ENCODE measurements at places on chromosomes 7 and 10.
A peak's percentile ranks its signal among the peaks of the same experiment; 100 is the strongest.

GRCh38 chr10:129631006-129631405, 164.0 kb downstream of the MGMT start:
- no peak for DNase-seq

GRCh38 chr10:3248526-3249306, 76.1 kb upstream of the PITRM1 start:
- DNase-seq: no peak

DNA sequence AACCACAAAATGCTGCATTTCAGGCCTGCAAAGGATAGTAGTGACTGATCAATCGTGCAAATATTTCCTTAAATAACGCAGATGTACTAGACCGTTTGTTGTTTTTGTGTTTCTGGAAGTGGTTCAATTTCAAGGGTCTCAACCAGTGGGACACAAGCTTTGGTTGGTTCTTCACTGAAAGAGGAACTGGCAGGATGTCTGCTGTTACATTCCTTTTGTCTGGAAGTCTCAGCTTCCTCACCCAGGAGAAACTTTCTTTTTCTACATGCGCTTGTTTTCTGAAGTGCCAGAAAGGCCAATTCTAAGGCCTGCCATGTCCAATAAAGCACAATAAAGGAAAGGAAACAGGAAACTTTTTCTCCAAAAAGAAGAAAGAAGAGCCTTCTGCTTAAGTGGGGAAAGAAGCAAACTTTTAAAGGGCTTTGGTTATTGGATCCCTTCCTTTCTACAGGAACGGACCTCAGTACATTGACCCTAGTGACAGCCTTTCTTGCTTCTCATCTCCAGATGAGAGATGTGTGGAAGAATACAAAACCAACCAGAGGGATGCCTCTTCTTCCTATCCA, 4.1 kb downstream of the DKK1 start:
- DNase-seq: no peak

- DNase-seq: no peak
Measured at GRCh38 chr7:69677054-69677852, 79.0 kb downstream of the AUTS2 start.

DNA sequence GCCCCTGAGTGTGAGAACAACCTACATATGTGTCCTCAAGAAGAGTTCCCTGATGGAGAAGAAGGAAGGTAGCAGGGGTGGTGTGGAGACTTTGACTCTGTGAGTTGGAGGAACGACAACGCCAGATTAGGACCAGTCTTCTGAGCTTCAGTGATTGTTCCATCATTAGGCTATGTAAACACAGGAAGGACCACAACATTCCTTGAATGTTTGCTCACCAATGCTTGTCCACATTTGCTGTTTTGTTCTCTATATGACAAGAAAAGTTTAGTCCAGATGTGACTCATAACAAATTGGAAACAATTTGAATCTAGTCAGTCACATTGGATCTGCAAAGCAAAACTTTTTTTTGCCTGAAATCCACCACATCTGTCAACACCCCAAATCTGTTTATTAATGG, 62.7 kb downstream of the ENTPD1 start:
- DNase-seq: no peak

DNA sequence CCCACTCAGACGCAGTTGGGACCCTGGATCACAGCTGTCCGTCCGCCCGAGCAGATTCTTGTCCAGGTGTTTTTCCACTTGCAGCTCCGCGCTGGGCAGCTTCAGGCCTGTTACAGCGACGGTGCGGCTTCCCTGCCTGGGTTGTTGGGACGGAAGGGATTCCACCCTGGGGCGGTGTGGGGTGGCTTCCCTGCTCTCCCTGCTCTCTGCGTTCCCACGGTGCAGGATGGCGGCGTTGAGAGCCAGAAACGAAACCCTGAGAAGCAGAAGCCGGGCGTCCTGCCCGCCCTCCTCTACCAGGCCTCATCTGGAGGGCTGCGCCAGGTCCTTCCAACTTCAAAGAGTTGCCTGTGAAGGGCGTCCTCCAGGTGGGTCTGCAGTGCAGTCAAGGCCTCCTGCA, 194.4 kb downstream of the ADARB2 start:
- no peak for DNase-seq

- DNase-seq: no peak
Measured at GRCh38 chr7:50185951-50186682, 93.1 kb upstream of the ZPBP start.

- DNase-seq: no peak
Measured at GRCh38 chr7:155576416-155576815, 30.1 kb upstream of the CNPY1 start.

- no peak for DNase-seq
Measured at GRCh38 chr10:5720182-5720581, 35.5 kb downstream of the TASOR2 start.

DNA sequence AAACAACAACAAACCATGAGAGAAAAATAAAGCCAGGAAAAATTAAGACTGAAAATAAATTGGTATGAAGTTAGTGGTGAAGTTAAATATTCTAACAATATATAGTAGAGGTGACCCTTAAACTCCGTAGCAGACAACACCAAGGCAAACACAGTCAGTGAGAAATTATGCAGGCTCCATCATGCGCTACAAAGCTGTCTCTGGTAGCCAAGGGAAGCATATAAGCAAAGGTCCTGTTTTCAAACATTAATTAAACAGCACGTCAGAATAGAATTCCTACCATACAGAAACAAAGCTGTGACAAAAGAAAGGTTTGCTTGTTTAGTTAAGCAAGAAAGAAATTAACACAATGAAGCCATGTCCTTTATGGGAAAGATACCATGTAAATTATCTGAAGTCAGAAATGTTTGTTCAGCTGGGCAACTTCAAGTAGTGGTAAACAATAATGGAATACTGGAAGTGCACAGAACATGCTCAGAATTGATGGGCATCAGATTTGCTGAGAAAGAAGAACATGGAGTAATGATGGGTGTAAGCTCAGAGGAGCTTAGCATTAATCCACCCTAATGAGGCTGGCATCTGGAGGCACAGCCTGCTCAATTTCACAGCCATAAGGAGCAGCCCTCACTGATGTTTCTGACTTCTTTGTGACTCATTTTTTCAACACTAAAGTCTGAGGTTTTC, 75.7 kb downstream of the IGF2BP3 start:
- no peak for DNase-seq

DNA sequence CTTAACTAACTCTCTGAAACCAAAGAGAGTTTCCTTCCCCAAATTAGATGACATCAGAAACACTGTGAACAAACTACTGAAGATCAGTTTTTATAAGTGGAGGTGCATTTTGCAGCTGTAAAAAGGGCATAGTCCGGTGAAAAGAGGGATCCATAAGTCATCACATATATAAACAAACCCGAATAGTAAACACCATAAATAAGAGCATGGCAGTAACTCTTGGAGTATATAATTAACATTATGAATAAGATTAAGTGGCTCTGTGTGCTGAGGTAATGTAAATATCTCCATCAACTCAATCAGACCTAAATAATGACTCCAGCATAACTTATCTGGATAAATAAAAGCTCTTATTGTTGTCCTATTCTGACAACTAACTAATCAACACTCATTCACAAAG, 43.0 kb upstream of the SHTN1 start:
- DNase-seq: no peak

DNA sequence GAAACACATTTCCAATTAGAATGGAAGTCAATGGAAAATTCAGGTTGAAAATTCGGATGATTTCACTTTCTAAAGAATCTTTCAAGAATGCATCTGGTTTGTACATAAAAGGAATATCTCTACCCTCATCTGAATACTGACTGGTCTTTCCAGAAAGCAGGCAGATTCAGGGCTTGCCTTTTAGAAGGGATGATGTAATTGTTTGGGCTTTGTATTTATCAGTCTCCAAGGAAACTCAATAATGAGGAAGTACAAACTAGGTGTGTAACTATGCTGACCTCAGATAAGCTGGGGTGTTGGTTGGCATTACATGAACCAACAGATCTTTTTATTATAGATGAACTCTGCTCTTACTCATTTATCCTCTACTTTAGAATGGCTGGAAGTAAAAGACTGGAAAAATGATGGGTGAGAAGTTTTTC, 24.1 kb downstream of the PDLIM1 start:
- no peak for DNase-seq

DNA sequence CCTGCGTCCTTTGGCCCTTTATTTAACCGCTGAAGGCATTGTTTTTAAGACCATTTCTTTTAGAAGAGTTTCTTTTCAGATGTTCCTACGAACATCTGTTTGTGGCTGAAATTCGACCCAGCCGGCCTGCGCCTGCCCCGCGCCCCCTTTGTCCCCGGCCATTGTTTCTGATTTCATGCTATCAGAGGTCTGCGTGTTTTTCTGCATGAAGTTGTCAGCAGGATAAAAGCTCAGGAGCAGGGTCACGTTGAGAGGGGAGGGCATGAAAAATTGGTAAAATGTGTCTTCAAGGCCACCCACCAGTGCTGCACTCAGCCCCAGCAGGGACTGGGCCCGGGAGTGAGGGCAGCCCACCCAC, 43.1 kb downstream of the NKX6-2 start:
- no peak for DNase-seq

DNA sequence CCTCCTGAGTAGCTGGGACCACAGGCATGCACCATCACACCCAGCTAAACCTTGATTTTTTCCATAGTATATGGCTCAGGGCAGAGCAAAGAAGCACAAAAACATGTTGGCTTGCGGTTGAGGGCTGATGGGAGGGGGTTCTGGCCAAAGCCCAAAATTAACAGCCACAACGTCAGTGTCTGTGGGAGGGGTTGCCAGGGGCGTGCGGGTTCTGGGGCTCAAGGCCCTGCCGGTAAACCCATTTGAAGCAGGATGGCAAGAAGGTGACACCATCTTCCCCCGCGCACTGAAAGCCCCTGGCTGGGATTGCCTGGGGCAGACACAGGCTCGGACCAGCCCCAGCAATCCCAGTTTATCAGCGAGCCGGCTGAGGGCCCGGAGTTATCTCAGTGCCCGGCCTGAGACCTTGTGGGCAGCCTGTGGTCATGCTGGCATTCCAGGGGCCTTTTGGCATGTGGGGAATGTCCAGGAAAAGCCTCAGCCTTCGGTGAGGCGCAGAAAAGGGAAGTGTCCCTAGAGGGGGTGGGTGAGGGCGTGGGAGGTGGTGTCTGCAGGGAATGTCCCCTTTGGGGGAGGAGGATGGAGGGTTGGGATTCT, 167.7 kb upstream of the TNRC18 start:
- DNase-seq: no peak

DNA sequence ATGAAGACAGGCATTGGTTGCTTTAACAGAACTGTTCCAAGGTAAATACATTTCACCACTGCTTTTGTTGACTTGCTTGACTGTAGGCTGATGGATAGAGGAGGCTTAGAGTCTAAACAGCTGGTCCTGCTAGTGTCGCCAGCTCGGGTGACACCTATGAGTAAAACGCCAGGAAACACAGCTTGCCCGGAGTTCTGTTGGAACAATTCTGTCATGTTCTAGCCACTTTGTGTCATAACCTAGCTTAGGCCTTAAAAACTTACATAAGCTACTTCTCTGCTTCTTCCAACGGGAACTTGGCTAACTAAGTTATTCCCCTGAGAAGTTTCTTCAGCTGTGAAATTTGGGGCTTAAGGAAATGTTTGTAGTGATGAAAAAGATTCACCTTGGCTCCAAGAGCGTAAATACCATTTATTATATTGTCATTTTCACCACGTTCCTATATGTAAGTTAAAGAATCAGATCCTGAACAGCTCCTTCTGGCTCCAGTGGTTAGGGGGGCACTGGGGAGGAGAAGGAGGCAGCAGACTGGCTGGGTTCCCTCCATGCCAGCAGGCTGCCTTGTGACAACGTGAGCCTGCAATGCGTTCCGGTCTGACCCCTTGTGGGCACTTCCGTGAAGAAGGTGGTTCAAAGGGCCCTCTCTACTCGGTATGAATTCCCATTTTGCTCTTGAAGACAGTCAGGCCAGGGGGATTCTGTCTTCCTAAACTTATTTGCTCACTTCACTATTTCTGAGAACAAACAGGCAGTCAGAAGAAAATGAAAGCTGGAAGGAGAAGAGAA, 253.2 kb downstream of the BMPER start:
- no peak for DNase-seq

GRCh38 chr7:129553899-129554461, 51.6 kb downstream of the SMKR1 start:
- peak; percentile 52 for DNase-seq

DNA sequence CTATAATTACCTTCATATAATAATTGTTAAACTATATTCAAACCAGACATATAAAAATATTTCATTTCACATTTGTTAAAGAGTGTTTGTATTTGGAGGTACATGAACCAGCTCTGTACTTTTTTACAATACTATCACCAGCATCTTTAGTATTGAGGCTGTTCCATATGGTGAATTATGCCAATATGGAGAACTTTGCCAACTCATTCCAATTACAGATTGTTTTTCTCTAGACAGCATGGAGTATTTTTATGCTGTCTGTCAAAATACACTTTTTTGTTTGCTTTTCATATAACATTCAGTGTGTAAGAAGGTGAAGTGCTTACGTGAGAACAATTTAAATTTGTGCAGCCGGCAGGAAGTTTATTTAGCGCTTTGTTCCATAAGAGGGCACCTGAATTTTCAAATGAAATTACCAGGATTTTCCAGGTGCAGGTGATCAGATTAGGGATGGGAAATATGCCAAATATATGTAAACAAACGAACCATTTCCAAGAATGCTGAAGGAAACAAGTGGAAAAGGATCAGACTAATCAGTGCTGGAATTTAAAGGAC, 54.9 kb downstream of the SEMA3E start:
- DNase-seq: no peak

- DNase-seq: no peak
Measured at GRCh38 chr10:86670290-86670811, 2.0 kb downstream of the LDB3 start.

All from T-helper 2 cell (primary cell).